ENCODE measurements at places on chromosomes 1 and 21.

DNA sequence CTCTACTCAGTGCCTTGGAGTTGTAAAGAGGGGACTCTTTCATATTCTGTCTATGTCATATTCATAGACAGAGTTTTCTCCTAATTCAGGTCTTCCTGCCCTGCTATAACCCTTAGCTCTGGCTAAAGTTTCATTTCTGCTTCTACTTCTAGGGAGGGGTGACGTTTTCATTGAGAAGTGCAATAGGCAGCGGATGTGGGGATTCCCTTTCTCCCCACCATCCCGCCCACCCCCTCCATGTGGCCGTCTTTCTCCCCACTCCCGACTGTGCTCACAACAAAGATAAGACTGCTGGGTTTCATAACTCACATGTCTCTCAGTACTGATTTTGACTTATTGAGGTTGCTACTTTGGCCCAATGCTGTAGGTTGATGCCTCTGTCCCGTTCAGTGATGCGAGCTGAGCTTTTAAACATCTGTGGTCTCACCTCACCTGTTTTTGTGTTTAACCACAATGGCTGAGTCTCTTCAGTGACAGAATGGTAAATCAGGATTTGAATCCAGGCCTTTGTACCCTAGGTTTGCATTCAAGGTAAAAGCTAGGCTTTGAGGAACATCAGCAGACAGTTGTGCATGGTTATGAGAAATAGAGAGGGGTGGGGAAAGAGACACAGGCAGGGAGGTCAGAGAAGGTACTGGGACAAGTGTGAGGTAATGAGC is 7.8 kb upstream of the KIF14 start:
- DNase-seq: no peak

DNA sequence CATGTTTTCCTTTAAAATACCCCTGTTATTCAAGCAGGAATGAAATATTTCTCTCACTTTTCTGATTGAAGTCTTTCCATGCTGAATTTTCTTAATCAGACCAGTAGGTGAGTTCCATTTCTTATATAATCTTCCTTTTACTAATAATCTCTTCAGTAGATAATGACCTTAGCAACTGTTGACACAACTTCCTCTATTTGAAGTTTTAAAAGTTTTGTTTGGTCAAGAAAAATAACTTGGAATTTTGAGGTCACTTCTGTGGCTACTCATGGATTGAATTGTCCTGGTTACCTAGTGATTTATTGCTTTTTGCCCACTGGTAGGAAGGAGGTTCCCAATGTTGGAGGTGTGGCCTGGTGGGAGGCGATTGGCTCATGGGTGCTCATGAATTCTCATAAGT is 70.6 kb upstream of the PAXBP1 start:
- DNase-seq: no peak

GRCh38 chr1:209659909-209660308 is 7.7 kb upstream of the LAMB3 start:
- DNase-seq: no peak

GRCh38 chr1:30054126-30054525 is 669.3 kb downstream of the MATN1 start:
- no peak for DNase-seq

GRCh38 chr1:121413821-121414220 is 229.0 kb downstream of the SRGAP2C start:
- DNase-seq: no peak

DNA sequence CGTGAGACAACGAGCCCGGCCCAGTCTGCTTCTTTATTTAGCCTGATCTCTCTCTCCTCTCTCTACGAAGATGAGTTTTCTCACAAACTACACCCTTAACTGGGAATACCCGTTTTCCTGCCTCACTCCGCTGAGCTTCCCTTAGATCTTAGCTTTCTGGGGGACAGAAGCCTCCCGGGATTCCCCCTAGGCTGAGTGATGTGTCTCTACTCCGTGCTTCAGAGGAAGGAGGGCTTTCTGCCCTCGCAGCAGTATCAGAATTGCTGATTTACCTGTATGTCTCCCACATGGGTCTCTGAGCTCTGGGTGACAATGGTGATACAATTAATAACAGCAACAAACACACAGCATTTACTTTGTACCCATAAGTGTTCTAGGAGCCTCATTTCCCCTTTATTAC is 1.0 kb downstream of the ZBTB17 start:
- DNase-seq: no peak

DNA sequence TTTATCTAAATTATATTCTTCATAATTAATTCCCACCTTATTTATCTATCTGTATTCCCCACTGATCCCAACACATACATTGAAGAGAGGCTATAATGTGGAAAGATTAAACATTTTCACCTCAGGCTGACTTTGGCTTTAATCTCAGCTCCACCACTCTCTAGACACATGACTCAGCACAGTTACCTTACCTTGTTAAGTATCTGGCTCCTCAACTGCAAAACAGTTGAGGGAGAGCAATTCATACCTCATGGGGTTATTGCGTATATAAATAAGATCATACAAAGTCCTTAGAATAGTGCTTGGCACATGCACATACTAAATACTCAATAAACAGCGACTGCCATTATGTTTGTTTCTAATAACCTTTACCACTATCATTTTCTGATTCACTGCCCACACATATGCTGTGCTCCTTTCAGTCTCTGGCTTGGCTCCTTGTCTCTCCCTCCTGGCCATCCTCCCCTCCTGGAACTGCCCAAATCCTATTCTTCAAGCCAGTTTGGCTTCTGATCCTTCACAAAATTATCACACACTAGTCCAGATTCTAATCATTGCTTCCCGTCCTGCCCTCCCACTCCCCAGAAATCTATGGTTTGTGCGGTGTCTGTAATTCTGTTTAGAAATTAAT is 50.1 kb downstream of the BCL9 start:
- no peak for DNase-seq

DNA sequence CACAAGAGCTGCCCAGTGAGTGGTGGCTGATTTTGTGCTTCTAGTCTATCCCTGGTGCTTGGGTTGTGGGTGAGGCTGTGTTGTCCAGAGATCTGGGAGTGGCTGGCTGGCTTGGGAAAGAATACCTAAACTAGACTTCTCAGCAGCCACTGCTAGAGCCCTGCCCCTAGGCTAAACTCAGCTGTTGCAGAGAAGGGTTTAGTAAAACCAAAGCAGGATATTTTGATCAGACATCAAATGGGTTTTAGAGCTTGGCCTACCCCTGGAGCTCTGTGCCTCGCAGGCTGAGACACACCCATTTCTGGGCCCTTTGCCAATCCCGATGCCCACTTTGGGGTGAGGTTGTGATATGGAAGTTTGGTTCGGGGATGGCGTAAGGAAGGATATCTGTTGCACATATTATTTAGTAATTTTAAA is 88.5 kb downstream of the UCK2 start:
- DNase-seq: no peak

DNA sequence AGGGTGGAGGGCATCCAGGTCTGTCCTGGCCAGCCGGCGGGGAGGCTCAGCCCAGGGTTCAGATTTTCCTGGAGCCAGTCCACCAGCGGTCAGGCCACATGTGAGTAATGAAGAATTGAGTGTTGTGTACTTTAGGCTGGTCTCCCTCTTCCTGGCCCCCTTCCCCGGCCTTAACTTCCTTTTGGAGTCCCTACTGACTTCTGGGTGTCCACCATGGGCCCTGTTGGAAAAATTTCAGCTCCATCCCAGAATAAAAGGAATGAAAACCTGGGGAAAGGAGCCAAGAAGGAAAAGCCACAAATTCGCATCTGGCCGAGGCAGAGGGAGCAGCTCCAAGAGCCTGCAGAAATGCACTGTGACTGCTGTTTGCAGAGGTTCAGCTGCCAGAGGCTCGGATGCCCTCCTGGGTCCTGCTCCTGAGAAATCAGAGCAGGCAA is 35.5 kb upstream of the HHAT start:
- DNase-seq: no peak

GRCh38 chr1:37306461-37306860 is 167.9 kb upstream of the ZC3H12A start:
- DNase-seq: no peak

GRCh38 chr1:41161846-41162245 is 80.3 kb downstream of the SCMH1 start:
- DNase-seq: no peak

GRCh38 chr1:53087332-53088285 is 25.6 kb downstream of the PODN start:
- DNase-seq: no peak

DNA sequence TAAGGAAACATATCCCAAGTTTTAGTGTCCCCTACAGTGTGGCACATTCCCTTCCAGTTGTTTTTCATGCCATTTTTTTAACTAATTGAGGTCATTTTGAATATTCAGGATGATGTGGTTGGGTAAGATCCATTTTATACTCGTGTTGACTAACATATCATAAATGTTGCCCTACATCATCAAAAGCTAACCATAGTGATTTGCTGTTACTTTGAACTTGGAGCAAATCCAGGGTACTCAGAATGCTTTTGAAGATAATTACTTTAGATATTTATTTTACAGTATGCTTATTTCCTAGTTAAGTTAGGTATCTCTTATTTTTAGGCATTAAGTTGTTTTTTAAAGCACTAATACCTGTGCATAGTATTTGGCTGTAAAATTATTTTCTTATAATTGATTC is 57.8 kb downstream of the DYRK1A start:
- DNase-seq: no peak

- DNase-seq: no peak
Observed at GRCh38 chr21:45385549-45386050, 19.4 kb upstream of the COL18A1 start.

DNA sequence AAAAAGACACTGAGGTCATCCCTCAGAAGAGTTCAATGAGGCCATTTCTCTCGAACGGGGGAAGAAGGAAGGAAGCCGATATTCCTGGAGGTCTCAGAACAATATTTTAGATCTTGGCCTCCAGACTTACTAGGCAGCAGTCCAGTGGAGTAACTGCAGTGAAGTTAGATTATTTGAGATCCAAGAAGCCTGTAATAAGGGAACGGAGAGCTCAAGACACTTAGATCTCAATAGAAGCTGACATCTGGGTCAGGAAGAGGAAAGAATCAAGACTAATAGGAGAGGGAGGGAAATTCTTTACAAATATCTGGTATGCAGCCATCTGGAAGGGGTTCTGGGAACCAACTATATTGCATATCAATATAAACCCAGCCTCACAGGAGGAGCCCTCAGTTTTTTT is 13.6 kb upstream of the ENAH start:
- DNase-seq: no peak

DNA sequence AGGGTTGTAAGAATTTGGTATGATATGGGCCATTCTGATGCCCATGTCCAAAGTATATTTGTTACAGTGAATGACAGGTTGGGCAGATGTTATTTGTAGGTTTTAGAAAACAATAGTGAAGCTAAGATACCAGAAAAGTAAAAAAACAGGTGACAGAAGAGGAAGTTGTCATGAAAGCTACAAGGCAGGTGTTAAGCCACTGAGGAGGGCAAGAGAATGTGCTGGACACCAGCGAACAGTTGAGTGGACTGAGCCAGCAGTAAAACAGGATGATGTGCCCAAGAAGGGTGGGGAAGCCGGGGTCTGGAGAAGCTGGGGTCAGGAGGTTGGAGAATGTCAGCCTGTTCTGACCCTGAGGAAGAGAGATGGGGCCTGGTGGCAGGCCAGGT is 83.3 kb downstream of the DTL start:
- DNase-seq: no peak

- DNase-seq: no peak
Observed at GRCh38 chr21:42818328-42818749, 61.0 kb downstream of the WDR4 start.

- no peak for DNase-seq
Observed at GRCh38 chr1:40270152-40270834, 12.3 kb downstream of the ZMPSTE24 start.

DNA sequence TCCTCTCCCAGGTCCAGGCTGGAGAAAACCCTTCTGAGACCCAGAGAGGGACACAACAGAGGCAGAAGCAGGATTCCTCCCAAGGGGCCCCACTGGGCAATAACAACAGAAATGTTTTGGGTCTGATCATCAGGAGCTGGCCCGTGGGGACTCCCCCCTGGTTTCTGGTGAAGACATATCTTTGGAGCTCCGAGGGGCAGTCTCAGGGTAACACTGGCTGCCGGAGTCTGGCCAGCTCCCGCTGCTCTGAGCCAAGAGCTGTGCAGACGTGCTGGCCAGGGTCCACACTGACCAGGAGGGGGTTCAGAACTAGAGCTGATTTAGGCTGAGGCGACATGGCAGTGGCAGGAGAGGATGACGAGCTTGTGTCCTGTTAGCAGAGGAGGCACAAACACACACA is 13.1 kb downstream of the ECE1 start:
- DNase-seq: no peak

DNA sequence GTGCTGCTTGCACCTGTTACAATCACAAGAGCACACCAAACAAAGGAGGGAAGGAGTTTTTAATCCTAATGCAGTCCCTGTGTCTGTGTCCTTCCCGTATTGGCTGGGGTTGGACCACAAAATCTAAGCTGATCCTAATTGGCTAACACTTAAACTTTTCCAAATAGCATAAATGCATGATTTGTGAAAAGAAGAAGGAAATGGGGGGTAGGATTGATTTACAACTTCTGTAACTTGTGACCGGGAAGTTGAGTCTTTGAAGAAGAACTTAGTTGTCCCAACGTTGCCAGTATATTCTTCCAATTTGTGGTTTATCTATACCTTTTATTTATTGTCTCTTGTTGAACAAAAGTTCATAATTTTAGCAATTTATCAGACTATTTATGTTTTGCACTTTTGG is 11.8 kb upstream of the IPP start:
- DNase-seq: no peak

DNA sequence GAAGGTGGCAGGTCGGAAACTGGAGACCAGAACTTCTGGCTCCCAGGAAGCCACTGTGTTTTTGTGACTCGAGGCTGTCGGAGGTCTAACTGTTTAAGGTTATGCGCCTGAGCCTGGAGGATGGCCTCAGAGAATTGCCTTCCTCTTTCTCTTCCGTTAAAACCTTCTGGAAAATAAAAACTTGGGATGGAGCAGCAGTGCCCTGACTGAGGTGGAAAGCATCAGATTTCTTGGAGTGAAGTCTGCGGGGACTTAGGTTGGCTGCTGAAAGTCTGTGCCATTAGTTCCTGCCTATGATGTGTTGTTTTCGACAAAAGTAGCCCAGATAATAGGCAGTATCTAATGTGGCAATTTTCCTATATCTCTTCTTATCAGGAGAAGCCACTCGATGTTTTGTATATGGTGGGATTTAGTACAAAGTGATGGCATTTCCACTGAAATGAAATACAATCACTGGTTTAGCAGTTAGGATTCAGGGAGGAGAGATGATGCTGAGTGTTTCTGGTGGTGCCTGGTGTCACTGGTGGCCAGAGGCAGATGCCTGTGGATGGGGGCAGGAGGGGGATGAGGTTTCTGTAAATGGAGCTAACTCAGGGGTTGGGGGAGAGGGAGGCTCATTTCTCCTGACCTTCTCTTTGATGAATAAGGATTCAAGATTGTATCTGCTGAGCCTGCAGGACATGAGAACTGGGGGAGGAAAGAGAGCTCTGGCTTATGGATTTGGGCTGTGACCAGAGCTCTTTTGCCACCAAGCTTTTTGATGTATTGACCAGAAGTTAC is 150.8 kb downstream of the CAMTA1 start:
- no peak for DNase-seq
